Glutamatergic neuron (in vitro differentiated cells): ENCODE measurements at places on chromosomes 5 and 9. TPM values are rescaled to one million over a fixed set of nuclear protein-coding genes. Genes with fewer than 3 reads are reported as not detected.
A peak's percentile ranks its signal among the peaks of the same experiment; 100 is the strongest.

GRCh38 chr9:135309763-135310125 lies 169.8 kb upstream of the PPP1R26 start:
- DNase-seq: no peak
- peaks cover 17% of the 10 kb centered on the region for H3K36me3 ChIP-seq
- H3K4me1 ChIP-seq: peaks cover 22% of the 10 kb centered on the region
- H3K27me3 ChIP-seq: peaks cover 14% of the 10 kb centered on the region
- H3K4me3 ChIP-seq: no peak overlapping the region

- H3K36me3 ChIP-seq: no peaks in the 10 kb centered on the region
- peaks cover 25% of the 10 kb centered on the region for H3K4me1 ChIP-seq
- H3K27ac ChIP-seq: peak overlapping the region; percentile 97
- DNase-seq: peak; percentile 71
These were observed 428 bp downstream of the EFNA5 start for GRCh38 chr5:107670087-107670931.

DNA sequence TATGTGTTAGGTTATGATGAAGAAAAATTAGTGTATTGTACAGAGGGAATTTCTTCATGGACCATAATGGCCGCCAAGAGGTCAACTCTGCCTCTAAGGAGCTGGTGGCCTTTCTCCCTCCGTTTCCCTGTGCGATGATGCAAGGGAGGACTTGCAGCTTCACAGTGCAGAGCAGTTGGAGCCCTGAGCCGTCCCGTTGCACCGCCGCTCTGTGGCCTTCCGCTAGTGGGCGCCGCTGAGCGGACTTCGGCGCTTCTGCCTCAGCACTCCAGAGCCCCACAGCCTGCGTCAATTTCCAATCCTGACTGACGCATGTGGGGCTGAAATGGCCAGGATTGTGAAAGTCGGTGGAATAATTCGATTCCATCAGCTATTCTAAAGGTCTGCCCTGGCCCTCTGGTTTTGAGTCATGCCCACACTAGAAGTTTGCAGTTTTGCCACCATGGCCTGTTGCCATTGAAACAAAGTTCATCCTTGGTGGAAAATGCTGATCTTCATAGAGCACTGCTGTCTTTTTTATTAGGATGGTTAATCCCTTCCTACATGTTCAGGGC lies 22.7 kb upstream of the LECT2 start:
- no peak overlapping the region for H3K27ac ChIP-seq
- no peak overlapping the region for H3K4me3 ChIP-seq
- no peaks in the 10 kb centered on the region for H3K36me3 ChIP-seq
- DNase-seq: peak; percentile 87
- H3K27me3 ChIP-seq: peaks cover 3% of the 10 kb centered on the region

GRCh38 chr5:63690546-63690945 lies 271.7 kb downstream of the HTR1A start:
- DNase-seq: no peak
- H3K27ac ChIP-seq: no peak overlapping the region
- no peaks in the 10 kb centered on the region for H3K4me1 ChIP-seq
- no peak overlapping the region for H3K4me3 ChIP-seq

DNA sequence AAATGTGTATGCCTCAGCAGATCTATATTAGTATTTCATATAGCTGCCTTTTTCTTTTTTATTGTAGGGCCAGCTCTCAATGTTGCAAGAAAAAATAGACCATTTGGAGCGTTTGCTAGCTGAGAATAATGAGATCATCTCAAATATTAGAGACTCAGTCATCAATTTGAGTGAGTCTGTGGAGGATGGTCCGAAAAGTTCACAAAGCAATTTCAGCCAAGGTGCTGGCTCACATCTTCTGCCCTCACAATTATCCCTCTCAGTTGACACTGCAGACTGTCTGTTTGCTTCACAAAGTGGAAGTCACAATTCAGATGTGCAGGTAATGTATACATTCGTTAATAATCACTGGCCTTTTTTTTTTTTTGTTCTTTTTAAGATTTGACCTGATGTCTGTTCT lies 23.7 kb downstream of the MAN2A1 start:
- no peak overlapping the region for H3K4me3 ChIP-seq
- no peak overlapping the region for H3K27ac ChIP-seq
- no peaks in the 10 kb centered on the region for H3K36me3 ChIP-seq
- no peaks in the 10 kb centered on the region for H3K27me3 ChIP-seq
- no peak for DNase-seq

DNA sequence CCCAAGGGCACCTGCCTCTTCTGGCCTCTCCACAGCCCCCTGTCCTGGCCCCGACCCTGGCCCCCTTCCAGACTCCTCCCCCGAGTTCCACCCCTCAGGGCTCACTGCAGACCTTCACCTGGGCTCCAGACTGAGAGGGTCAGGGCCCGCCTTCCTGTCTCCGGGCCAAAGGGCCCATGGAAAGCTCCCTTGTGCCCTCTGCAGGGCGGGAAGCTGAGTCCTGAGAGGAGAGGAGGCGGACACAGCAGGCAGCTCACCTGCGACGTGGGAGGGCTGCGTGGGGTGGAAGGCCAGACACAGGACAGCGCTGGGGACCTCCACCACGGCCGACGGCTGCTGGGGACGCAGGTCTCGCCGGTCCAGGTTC lies 20.6 kb downstream of the DYNC2I2 start:
- H3K4me3 ChIP-seq: no peak overlapping the region
- peaks cover 2% of the 10 kb centered on the region for H3K27me3 ChIP-seq
- no peaks in the 10 kb centered on the region for H3K4me1 ChIP-seq
- DNase-seq: no peak
- H3K27ac ChIP-seq: no peak overlapping the region

GRCh38 chr9:22457448-22457847 lies 10.8 kb downstream of the DMRTA1 start:
- no peak overlapping the region for H3K4me3 ChIP-seq
- peaks cover 5% of the 10 kb centered on the region for H3K36me3 ChIP-seq
- DNase-seq: no peak

DNA sequence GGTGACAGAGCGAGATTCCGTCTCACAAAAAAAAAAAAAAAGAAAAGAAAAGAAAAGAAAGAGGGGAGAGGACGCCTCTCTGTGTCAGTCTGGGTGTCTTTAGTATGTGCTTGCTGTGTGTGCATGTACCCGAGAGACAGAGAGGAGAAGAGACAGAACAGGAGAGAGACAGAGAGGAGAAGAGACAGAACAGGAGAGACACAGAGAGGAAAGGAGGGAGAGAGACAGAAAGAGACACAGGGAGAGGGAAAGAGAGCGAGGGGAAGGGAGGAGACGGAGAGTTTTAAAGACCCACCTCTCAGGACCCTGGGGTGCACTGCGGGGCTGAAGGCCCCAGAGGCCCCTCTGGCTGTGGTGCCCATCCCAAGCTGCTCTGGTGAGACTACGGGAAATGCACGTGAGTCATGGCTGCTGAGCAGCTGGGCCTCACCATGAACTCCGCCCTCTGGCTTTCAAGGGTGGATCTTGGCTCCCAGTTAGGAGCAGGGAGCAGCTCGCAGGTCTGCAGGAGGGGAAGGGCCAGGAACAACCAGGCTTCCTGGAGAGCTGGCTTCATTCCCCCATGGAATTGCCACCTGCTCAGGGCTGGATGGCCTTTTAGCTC lies 7.9 kb downstream of the SLC6A3 start:
- peaks cover 25% of the 10 kb centered on the region for H3K4me1 ChIP-seq
- H3K4me3 ChIP-seq: peak overlapping the region; percentile 28
- H3K27ac ChIP-seq: peak overlapping the region; percentile 75
- DNase-seq: no peak

ENTREP1 gene
- total RNA-seq: 1.0 TPM

CDO1 gene
- total RNA-seq: 136 TPM

S1PR3 gene
- 2.9 TPM for total RNA-seq
